ENCODE measurements at places on chromosomes 1 and 21.

DNA sequence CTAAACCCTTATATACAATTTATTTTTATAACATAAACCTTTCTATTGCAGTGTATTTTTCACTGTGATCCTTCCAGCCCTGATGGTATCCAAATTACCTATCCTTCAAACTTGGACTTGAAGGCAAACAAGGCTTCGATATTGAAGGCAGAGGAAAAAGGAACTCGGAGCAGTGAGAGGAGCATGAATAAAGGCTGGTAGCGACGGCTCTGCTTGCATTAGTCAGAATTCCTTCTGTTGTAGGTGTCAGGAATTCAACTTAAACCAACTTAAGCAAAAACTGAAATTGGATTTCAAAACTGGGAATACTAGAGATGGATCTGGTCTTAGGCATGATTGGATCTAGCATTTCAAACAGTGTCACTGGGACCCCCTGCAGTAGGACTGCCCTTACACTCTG lies 17.8 kb upstream of the SSX2IP start:
- no peak for DNase-seq

- DNase-seq = no peak
Measured at GRCh38 chr1:94526152-94526980, 15.2 kb downstream of the F3 start.

- no peak for DNase-seq
Measured at GRCh38 chr1:205028924-205029323, 14.1 kb upstream of the CNTN2 start.

- no peak for DNase-seq
Measured at GRCh38 chr1:53562291-53562980, 103.2 kb downstream of the DMRTB1 start.

- DNase-seq = no peak
Measured at GRCh38 chr1:230632273-230632873, 9.9 kb upstream of the COG2 start.

- DNase-seq = no peak
Measured at GRCh38 chr1:206693592-206693991, 8.9 kb downstream of the MAPKAPK2 start.

Data from SK-N-MC (cell line).